Stimulated activated CD8-positive, alpha-beta memory T cell treated with anti-CD3 and anti-CD28 coated beads, Interleukin-4, amount 100 ng/mL, for 1 hour (primary cell): ENCODE measurements at places on chromosomes 7 and 10.

DNA sequence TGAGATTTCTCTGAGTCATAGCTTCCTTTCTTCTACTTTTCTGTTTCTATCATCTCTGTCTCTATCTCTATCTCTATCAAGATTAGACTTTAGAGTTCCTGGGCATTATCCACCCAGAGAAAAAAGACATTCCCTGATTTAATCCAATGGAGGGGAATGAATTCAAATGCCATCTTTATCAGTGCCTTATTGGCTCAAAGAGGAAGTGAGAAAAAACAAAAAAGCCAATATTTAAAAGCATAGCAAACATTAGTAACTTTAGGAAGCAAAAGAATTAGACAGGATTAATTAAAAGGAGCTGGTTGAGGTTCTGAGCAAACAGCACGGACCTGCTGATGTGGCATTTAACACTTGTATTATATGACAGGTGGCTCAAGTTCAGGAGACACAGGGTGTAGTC is 736.5 kb downstream of the REEP3 start:
- DNase-seq = no peak

DNA sequence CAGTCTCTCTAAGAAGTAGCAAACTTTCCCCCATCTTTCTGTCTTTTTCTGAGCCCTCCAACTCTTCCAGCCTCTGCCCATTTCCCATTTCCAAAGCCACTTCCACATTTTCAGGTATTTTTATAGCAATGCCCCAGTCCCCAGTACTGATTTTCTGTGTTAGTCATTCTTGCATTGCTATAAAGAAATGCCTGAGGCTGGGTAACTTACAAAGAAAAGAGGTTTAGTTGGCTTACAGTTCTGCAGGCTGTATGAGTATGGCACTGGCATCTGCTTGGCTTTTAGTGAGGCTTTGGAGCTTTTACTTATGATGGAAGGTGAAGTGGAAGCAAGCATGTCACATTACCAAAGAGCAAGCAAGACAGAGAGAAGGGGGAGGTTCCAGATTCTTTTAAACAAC is 17.2 kb downstream of the PLCE1 start:
- no peak for DNase-seq

DNA sequence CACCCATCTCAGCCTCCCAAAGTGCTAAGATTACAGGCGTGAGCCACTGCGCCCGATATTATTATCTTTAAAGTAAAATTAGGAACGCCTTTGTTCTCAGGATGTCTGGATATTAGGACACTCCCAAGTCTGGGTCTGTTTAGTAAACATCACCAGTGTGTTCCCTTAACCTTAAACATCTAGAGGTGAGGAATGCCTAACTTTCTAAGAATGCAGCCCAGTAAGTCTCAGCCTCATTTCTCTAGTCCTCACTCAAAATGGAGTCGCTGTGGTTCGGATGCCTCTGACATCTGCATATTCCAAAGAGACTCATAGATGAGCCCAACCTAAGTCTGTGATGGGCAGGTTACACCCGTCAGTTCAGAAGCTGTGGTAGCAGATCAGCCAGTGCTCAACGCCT is 4.3 kb upstream of the INSYN2A start:
- DNase-seq = no peak

GRCh38 chr7:100452513-100452912 is 11.5 kb downstream of the SPACDR start:
- DNase-seq = no peak

DNA sequence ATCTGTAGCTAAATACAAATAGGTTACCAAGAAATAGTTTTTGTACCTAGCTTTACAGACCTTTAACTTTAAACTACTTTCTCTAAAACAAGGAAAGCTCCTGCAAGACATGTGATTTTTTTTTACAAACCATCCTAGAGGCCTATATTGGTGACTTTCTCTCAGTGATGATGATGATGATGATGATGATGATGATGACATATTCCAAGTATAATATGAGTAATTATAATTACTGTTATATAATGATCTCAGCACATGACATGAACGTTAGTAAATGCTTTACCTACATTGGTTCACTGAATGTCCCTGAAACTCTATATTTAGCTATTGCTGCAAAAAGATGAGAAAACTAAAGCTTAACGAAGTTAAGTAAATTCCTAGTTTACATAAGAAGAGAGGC is 107.9 kb upstream of the LRGUK start:
- DNase-seq = no peak

DNA sequence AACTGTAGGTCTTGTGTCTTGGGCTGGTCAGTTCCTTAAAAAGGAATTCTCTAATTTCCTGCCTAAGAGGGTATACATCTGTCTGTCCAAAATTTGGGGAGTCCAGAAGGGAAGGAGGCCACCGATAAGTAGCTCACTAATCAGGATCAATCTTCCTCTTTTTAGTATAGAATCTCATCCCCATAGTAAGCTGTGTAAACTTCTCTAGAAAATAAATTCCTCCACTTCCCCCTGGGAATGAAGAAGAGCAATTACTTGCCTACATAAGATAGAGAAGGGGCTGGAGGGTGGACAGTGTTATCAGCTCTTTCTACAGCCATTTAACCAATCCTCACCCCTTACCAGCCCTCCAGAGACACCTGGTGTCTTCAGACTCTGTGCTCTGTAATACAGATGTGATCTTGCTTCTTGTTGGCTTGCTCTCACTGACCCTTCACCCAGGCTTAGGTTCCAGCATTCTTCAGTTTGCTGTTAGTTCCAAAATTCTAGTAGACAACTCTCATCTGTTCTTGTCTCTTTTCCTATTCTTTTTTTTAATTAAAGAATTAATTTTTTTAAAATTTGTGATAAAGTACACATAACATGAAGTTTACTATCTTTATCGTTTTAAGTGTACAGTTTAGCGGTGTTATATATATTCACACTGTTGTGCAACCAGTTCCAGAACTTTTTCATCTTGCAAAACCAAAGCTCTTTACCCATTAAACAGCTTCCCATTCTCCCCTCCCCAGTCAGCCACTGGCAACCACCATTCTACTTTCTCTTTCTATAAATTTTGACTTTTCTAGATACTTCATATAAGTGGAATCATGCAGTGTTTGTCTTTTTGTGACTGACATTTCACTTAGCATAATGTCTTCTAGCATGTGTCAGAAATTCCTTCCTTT is 6.5 kb upstream of the PRKAR2B start:
- DNase-seq = no peak

GRCh38 chr7:131808736-131809135 is 252.3 kb upstream of the PODXL start:
- no peak for DNase-seq

- DNase-seq = no peak
These were observed 6.2 kb downstream of the TMEM236 start for GRCh38 chr10:17758200-17758599.

- DNase-seq = no peak
These were observed 31.7 kb downstream of the SYPL1 start for GRCh38 chr7:106080300-106080987.

DNA sequence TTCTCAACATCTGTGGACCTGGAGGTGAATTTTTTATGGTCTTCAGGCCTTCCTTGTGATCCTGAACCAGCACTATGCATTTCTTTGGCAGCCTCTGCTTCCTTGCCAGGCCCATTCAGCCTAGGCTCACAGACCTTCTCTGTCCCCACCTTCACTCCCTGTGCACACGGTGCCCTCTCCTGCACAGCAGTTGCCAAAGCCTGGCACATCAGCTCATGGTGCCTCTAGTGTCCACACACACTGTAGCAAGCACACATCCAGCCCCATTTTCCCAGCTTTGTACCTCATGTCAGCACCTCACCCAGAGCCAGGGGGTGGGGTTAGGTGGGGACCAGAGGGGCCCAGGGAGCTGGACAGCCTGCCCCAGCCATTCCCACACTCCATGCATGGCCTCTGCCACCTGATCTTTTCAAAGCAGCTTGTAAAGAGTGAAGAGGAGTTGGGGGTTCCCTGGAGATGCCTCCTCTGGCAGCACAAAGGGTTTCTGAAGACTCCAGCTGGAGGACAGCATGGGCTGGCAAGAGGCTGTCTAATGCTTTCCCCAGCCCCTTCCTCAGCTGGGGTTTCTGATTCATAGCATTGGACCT is 57.9 kb upstream of the TMEM72 start:
- no peak for DNase-seq

DNA sequence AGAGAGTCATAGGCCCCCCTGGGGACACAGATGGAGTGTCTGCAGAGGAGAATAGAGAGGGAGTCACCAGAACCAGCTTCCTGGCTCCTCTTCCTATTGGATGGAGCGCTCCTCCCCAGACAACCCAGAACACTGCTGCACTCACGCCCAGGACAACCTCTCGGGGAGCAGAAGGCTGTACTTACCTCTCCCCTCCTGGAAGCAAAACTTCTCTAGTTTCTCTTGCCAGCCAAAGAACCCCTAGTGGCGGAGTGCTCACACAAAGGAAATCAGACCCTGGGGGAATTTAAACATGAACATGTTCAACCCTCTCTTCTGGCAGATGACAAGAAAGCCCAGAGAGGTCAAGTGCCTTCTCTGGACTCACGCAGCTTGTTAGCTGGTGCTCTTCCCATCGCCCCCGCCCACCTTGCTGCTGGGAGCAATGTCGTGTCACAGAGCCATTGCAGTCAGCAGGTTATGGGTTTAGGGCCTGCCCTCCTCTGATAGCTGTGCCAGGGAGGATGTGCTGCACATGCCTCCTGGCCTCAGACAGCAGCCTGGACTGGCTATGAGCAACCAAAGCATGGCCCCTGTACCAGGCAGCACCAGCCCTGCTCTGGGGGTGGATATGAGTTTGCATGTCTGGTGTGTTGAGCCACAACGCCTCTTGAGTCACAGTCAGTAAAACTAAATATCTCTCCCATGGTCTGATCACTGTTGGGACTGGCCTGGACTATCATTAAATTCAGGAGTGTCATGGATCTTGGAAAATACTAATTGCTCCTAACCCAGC is 84.4 kb downstream of the SLIT1 start:
- DNase-seq = no peak

DNA sequence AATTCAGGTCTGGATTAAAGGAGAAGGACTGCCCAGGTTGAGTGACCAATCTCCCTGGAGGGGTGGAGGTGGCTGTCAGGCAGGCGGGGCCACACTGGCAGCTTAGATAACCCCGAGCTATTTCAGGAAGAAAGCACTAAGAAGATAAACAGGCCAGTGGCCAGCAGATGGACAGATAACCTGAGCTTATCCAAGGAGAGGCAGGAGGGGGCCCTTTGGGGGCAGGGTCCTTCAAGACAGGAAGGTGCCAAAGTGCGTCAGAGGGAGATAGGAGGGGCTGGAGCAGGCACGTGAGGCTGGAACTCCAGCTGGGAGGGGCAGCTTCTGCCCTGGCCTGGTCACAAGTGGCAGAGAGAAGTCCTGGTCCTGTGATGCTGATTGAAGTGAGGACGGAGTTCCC is 29.8 kb upstream of the PODXL start:
- no peak for DNase-seq

GRCh38 chr7:65387891-65388290 is 14.2 kb downstream of the ZNF92 start:
- no peak for DNase-seq

- no peak for DNase-seq
These were observed 32.8 kb downstream of the PPP1R9A start for GRCh38 chr7:94940241-94940640.

- no peak for DNase-seq
These were observed 174.2 kb upstream of the NPS start for GRCh38 chr10:127374901-127375300.

DNA sequence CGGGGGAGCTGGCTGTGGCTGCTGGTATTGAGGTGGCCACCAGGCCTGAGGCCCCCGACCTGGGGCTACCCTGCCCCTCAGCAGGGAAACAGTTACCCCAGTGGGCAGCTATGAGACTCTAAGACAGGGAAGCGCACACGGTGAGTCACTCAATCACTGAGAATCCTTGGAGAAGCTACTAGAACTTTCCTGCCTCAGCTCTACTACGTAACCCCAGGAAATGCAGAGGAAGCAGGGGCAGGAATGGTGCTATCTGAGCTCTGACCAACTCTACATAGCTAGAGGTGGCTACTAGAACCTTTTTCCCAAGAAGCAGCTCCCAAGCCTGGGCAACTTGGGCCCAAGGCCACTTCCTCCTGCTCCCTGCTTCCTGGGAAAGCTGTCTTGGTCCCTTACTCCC is 11.8 kb downstream of the DNAJB12 start:
- no peak for DNase-seq

DNA sequence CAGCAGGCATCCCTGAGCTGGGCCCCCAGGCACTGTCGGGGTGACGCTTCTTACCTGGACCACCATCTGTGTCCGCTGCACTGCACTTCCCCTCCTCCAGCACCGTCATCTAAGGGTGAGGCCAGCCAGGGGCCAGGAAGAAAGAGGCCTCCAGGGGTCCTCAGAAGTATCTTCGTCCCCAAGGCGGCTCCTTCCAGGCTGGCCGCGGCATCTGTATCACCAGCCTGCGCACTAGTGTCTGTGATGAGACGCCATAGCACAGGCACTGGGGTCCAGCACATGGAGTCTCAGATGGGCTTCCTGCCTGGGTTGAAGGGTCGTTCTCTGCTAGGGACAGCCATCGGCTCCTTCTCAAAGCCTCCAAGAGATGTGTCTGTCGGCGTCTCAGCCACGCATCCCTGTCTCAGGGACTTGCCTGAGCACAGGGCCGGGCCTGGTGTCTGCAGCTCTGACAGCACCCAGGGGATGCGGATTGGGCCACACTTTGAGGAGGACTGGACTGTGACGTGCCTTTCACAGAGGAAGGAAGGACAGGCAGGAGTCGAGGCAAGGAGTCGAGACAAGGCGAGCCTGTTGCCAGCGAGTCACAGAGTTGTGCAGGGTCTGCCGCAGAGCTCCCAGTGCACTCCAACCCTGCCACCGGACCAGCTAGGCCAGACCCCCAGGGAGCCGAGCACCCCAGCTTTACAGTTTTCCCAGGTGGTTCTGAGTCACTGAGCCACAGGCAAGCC is 101.5 kb upstream of the DIP2C start:
- DNase-seq = no peak

DNA sequence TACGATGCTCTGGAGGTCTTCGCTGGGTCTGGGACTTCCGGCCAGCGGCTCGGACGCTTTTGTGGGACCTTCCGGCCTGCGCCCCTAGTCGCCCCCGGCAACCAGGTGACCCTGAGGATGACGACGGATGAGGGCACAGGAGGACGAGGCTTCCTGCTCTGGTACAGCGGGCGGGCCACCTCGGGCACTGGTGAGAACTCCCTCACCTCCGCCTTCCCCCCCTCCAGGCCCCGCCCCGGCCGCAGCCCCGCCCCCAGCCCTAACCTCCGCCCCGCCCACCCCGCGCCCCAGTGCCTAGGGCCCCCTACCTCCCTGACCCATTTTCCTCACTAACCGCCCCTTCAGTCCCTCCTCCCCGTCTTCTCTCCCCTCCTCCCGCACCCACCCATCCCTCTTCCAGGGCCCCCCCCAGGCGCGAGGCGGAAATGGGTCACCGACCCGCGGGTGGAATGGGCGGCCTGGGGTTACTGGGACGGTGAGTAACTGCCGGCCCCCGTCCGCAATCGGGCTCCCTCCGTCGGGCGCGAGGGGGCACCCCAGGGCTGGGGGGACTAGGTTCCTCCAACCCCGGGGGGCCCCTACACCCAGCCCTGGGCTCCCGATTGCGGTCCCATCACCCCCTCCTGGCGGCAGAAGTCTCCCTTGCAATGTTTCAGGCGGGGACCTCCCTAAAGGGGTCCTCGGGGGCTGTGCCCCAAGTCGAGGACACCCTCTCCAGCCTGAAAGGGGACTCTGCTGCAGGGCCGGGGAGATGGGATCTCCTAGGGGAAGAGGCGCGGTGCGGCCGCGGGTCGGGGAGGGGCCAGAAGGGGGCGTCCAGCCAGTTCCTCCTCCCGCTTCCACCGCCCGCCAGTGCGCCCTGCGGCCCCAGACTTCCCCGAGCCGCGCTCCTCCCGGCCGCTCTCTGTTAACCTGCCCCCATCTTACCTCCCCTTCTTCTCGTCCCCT is 2.1 kb downstream of the PCOLCE start:
- DNase-seq = no peak
